ENCODE measurements at places on chromosomes 16 and 17.

- DNase-seq: no peak
Measured at GRCh38 chr17:75272848-75273184, 1.8 kb upstream of the MIF4GD start.

- DNase-seq: peak; percentile 99
Measured at GRCh38 chr16:67666559-67667452, at the start of the genes C16orf86 and ENKD1. TSS of gene C16orf86 (plus strand) at chr16:67666814. CDS start at chr16:67666971, 157 bp downstream. TSS of gene ENKD1 (minus strand) at chr16:67666750. CDS start at chr16:67666442, 308 bp downstream.

DNA sequence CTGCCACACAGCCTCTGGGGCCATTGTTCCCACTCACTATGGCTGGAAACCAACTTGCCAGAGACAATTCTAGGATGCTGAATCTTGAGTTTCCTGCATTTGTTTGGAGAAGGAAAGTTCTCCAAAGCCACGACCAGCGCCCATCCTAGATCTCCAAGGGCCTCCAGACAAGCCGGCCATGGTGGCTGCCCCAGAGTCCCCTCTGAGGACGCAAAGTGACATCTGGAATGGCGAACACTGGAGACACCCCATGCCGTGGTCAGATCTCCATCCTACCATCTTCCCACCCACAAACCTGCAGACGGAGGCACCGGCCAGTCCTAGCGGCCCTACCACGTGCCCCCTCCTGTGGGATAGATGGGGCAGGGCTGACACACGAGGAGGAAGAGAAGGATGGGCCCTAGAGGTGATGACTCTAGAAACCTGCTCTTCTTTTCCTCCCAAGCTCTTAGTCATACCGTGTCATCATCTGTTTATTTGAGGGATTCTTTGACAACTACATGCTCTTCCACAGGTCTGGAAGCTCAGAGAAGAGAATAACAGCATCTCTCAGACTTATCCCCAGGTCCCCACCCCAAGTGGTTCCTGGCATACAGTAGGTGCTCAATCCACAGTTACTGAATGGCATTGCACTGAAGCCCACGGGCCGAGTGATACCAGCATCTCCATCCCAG, 71.3 kb downstream of the MYH11 start:
- DNase-seq: no peak

- no peak for DNase-seq
Measured at GRCh38 chr17:75755205-75755901, 9.6 kb downstream of the GALK1 start.

DNA sequence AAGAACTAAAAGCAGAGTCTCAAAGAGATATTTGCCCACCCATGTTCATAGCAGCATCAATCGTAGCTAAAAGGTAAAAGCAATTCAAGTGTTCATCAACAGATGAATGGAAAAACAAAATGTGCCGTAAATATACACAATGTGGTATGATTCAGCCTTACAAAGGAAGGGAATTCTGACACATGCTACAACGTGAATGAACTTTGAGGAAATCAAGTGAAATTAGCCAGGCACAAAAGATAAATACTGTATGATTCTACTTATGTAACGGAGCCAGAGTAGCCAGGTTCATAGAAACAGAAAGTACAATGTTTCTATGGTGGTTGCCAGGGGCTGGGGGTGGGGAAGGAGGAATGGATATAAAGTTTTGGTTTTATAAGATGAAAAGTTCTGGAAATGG, 57.8 kb upstream of the IL34 start:
- DNase-seq: no peak

DNA sequence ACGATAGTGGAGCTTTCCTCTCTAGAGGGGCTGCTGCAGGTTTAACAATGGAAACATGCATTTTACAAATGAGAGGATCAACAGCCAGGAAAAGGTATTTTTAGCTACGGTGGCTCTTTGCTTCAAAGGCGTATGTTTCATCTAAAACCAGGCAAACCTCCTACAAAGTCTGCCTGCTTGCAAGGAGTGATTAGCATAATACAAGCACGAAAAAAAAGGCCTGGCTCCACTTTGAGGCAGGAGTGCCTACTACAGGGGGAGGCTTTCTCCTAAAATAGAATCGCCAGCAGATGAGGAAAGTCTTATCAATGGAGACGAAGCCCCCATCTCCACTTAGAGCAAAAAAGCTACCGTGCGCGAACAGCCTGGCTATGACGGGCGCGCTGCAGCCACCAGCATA, 27.1 kb upstream of the MTSS2 start:
- DNase-seq: no peak

- DNase-seq: no peak
Measured at GRCh38 chr16:25219070-25219737, 2.5 kb downstream of the AQP8 start.

DNA sequence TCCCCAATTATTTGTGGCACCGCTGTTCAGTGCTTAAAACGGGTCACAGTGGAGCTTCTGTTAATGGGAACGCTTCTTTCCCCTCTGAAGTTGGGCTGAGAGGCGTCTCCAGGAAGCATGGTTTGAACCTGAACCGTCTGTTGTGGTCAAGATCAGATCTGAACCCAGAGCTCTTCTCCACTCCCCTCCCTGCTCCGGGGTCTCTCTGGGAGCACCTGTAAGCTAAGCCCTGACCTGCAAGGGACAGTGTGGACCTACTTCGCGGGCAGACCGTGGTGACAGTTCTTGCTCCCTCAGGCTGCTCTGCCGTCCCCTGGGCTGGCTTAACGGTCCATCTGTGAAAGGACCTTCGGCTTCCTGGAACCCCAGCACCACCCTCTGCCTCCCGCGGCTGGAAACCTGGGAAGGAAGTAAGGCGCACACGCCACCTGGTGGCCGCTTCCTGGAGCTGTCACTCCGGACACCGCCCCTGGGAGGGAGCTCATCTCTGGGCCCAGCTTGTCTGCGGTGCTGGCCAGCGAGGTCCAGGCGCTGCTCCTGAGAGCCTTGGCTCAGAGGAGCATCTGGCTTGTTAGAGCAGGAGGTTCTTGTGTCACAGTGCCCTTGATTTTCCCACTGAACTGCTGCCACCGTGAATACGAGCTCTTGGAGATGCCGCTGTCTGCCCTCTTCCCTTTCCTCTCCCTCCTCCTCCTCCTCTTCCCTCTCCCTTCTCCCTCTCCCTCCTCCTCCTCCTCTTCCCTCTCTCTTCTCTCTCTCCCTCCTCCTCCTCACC, 518.5 kb upstream of the EEF2KMT start:
- DNase-seq: peak; percentile 62

DNA sequence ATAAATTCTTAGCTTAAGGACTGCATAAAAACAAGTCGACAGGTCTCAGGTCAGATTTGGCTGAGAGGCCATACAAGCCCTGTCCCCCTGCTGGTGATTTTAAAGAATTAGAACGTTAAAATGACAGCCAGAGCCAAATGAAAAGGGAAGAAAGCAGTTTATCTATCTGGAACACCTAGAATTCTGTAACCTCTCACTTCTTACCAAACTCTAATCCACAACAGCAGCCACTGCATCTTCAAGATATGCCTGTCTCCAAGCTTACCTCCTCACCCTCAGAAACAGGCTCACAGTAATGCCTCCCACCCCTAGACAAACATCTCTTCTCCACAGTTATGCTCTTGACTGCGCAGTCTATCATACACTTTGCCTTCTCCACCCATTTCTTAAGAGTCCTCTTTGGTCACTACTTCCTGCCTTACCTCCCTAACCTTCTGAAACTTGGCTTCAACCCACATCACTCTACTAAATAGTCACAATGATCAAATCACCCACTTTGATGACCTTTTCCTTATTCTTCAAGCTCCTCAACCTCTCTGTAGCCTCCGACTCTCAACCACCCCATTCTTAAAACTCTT, 14.2 kb downstream of the ANKFY1 start:
- peak; percentile 27 for DNase-seq

GRCh38 chr16:23274968-23275367, 27.1 kb upstream of the SCNN1B start:
- no peak for DNase-seq

DNA sequence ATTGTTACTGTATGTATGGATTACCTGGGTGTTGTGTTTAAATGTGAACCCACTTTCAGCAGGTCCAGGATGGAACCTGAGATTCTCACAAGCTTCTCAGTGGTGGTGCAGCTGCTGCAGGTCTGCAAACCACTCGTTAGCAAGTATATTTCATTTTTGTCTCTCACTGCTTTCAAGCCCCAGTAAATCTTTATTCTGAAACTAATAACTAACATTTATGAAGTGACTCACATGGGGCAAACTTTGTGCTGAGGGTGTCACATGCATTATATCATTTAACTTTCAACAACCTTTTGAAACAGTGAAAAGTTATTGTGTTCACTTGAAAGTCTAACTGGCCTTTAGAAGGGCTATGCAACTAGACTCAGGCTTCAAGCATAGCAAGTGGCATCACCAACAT, 98.9 kb upstream of the DYNLRB2 start:
- DNase-seq: no peak

- no peak for DNase-seq
Measured at GRCh38 chr17:81983011-81983638, 5.7 kb downstream of the ASPSCR1 start.

GRCh38 chr17:47470836-47471235, 60.1 kb upstream of the NPEPPS start:
- DNase-seq: no peak

- DNase-seq: peak; percentile 6
Measured at GRCh38 chr17:44906763-44907728, 7.8 kb upstream of the EFTUD2 start.

DNA sequence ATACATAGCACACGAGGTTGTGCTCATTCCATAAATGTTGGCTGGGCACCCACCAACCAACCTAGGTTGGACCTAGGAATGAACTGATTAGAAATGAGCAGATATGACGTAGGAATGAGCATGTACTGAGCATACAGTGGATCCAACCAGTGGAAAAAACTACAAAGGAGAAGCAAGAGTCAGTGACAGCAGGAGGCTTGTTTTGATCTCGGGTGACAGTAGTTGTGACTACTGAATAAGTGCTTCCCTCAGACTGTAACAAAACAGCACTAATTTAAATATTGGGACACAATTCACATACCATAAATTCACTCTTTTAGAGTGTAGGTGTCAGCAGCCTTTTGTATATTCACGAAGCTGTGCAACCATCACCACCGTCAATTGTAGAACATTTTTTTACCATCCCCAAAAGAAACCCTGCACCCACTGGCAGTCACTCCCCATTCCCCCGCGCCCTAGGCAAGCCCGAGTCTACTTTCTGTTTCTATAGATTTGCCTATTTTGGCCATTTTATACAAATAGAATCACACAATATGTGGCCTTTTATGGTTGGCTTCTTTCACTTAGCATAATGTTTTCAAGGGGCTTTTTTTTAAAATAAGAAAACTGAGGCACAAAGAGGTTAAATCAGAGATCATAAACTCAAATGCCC, 7.0 kb downstream of the VAC14 start:
- no peak for DNase-seq

All from HuH-7.5 (cell line).